ENCODE measurements at places on chromosomes 5 and 9.

DNA sequence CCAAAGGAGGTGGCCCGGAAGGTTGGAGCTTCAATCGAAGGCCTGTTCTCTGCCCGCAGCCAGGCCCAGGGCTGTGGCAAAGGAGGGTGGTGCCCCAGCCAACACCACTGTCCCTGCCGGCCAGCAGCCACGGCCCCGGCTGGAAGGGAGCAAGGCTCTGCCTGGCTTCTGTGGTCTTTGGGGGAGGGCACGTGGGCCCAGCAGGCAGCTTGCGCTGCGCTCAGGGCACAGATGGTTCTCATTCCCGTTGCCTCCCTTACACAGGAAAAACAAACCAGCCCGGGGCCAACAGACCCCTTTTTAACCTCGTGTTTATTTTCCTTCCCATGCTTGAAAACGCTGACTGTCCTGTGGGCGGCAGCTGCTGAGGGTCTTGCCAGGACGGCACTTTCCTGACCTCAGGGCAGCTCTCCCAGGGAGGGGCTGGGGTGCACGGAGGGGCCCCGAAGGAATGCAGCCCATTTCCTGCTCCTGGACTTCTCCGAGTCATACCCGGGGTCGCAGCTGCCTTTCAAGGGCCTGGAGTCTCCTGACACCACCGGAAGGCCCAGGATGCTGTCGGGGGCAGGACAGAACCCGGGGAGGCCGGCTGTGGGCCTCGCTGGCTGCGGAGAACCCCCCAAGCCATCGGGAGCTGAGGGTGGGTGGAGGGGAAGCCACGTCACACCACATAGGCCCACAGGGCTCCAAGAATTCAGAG lies 1.1 kb upstream of the GPSM1 start:
- no peak for DNase-seq

DNA sequence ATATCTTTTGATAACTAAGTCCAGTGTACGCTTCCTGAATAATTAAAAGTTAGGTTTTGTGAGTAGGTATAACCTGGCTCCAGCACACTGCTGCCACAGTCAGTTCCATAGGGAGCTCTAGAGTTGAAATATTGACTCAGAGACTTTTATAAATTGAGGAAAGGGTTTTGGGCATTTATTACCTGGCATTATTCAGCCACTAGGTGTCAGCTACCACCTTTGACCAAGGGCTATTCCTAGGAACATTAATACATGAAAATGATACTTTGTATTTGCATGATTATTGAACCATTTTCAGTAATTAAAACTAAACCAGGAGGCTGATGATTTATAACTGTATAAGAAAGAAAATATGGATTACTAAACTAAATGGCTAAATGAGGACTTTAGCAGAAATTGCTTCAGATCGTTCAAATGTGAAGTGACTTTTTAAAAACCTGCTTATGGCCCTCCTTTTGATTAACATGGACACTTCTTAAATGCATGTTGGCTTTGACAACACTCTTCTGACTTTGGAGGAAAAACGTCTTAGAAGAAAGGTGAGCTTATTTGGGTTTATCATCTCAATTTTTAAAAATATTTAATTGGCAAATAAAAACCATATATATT lies 83.0 kb downstream of the SMC2 start:
- DNase-seq: peak; percentile 3

- no peak for DNase-seq
Observed at GRCh38 chr5:10511741-10512640, 51.9 kb upstream of the ANKRD33B start.

DNA sequence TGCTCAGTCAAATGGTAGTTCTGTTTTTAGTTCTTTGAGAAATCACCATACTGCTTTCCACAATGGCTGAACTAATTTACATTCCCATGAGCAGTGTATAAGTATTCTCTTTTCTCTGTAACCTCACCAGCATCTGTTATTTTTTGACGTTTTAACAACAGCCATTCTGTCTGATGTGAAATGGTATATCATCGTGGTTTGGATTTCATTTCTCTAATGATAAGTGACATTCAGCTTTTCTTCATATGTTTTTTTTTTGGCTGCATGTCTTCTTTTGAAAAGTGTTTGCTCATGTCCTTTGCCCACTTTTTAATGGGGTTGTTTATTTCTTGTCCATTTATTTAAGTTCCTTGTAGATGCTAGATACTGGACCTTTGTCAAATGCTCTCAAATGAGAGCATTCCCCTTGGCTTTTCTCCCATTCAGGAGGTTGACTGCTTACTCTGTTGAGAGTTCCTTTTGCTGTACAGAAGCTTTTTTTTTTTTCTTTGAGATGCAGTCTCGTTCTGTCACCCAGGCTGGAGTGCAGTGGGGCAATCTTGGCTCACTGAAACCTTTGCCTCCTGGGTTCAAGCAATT lies 58.7 kb upstream of the RGMB start:
- DNase-seq: no peak

GRCh38 chr5:124677374-124678351 lies 68.8 kb downstream of the ZNF608 start:
- no peak for DNase-seq

GRCh38 chr5:130337179-130337888 lies 433.1 kb downstream of the CHSY3 start:
- no peak for DNase-seq

GRCh38 chr5:99102073-99102697 lies 173.4 kb upstream of the CHD1 start:
- DNase-seq: no peak

GRCh38 chr9:70625078-70625477 lies 210.6 kb upstream of the KLF9 start:
- no peak for DNase-seq

GRCh38 chr9:3410461-3410860 lies 115.3 kb downstream of the RFX3 start:
- no peak for DNase-seq
